Left kidney (tissue), 8 donors: ENCODE measurements at places on chromosomes 1 and 21. TPM values are rescaled to one million over a fixed set of nuclear protein-coding genes. Genes with fewer than 3 reads are reported as not detected.

ANKRD35 gene
- 1.9 TPM for polyA plus RNA-seq

DNA sequence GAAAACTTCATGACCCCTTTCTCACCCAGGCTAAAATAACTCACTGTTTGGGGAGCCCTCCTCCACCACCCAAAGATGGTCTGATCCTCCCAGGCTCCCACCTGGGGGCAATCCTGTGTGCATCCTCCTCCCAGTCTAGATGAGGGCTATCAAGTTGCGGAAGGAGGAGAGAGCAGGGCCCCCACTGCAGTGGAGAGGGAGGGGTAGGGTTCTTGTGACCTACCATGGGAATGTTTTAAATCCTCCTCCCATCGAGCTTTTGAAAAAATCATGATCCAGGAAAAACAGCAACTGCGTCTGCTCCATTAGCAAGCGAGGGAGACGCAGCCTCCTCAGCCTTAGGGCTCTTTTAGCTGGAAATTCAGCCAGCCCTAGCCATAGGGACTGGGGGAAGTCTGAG is 80.0 kb downstream of the NAV1 start:
- no peak for DNase-seq

USP33 gene
- polyA plus RNA-seq: 121 TPM

DNA sequence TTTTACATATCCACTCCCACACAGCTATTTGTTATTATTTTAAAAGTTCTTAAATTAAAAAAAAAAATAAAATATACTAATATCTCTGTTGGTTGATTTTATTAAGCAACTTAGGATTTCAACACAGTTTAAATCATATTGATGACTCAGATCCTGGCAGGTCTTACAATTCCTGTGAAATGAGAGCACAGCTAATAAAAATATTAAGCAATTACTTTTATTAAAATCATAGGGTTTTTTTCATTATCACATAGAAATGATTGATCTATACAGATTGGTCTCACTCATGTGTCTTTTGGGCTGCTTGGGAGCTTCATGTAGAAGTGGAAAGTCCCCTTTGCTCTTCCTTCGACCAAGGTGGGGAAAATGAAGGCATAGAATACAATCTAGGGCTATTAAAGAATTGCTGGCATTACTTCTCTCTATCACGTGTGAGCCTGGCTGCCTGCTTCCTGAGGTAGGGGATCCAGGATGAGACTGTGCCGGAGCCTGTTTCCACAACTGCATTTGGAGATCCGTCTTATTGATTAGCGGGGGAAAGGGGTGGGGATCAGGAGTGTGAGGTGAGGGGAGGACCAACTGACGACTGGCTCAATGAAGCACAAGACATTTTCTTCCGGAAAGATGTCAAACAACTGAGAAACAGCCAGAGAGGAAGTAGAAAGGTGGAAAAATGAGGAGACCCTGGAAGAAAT is 858.0 kb downstream of the USP25 start:
- DNase-seq: no peak

INKA2 gene
- 2.2 TPM for polyA plus RNA-seq

CRP gene
- polyA plus RNA-seq: not detected

SFN gene
- polyA plus RNA-seq: 0.55 TPM

OR6N1 gene
- polyA plus RNA-seq: not detected

- no peak for DNase-seq
These were observed 84.1 kb downstream of the SPAG17 start for GRCh38 chr1:118100686-118101514.
